ENCODE measurements at places on chromosomes 3 and 15.
A peak's percentile ranks its signal among the peaks of the same experiment; 100 is the strongest.

GRCh38 chr3:89506462-89507103 lies 399.2 kb downstream of the EPHA3 start:
- DNase-seq: no peak

DNA sequence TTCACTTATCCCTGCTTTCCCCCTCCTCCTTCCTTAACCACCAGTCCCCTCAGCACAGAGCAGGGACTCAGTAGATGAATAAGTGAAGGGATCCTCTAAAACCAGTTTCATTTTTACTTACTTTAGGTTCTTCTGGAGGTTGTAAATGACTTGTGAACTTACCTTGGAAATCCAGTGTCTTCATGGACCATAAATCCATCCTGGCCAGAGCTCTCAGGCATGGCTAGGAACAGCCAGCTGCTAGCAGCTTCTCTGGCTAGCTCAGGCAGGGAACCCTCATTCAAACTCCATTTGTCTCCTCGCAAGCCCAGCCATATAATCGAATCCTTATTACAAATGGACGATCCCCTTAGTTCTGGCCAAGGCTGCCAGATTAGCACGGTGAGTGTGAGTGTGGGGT lies 78.5 kb downstream of the LRTM1 start:
- DNase-seq: no peak

DNA sequence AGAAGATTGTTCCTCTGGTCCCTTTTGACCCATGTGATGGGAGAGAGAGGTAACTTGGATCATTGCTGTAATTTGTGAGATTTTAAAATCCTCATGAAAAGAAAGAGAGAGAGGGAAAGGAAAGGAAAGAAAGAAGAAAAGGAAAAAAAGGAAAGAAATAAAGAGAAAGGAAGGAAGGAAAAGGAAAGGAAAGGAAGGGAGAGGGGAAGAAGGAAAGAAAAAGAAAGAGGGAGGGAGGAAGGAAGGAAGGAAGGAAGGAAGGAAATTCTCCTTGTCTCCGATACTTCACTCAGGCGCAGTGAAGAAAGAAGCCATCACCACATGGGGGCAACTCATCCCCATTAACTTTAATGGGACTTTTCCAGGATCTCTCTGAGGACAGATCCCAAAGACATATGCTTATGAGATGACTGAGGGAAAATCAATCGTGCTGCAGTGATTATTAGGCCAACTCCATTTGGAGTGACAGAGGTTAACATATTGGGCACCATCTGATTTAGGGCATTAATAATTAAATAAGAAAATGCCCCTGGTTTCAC lies 123.0 kb downstream of the MEGF11 start:
- DNase-seq: no peak

DNA sequence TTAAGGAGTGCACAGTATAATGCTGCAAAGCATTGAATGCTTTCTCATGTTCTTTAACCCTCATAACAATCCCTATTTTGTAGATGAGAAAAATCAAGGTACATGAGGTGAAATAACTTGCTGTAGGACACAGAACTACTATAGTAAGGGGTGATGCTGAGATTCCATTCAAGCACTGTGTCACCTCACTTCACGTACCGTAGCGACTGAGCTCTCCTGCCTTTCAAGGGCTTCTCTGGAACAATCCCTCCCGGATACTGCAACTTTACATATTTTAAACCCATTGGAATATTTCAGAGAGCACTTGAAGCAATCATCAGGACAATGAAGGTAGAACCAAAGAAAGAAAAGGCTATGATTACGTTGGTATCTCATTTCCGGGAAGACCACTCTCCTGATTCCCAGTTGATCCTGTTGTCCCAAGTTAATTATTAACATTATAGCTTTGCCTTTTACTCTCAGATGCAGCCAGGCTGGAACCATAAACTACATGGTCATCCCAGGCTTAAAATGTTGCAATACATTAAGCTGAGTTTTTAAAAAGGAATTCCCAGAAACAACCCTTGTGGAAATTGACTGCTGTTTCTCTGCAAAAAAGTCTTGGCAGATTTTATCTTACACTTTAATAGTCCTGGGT lies 252.2 kb upstream of the IGF1R start:
- no peak for DNase-seq

- no peak for DNase-seq
Observed at GRCh38 chr3:59540696-59541095, 490.9 kb upstream of the CFAP20DC start.

- DNase-seq: no peak
Observed at GRCh38 chr15:29888646-29889045, 66.4 kb upstream of the TJP1 start.

- no peak for DNase-seq
Observed at GRCh38 chr3:12687948-12688347, 24.0 kb upstream of the RAF1 start.

DNA sequence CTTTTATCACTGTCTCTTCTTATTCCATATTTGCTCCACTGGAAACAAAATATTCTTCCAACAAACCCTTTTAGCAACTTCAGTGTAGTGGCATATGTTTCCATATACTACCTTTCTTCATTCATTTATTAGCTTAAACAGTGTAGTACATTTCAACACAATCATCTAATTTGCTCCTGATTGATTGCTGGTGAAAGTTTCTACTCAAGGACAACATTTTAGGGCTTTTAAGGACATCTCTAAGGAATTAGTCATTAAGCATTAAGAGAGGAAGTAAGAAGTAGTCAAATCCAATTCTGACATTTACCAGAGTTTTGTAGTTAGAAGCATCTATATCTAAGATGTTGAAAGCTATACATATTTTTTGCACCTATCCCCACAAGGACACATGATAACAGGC lies 55.8 kb downstream of the RSRC1 start:
- no peak for DNase-seq

DNA sequence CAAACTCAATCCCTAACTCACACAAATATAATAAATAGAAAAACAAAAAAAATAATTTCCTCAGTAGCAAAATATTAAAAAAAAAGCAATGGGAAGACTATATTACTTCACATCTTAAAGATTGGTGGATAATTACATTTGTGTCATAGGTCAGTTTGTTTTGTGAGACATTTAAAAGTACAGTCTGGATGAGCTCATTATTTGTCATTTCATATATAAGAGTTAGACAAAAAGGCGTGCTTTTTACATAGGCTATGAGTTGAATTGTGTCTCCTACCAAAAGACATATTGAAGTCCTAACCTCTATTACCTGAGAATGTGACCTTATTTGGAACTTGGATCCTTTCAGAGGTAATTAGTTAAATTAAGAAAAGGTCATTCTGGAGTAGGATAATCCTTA lies 710.1 kb upstream of the CBLB start:
- DNase-seq: no peak

- no peak for DNase-seq
Observed at GRCh38 chr3:24224666-24225384, 269.8 kb downstream of the THRB start.

DNA sequence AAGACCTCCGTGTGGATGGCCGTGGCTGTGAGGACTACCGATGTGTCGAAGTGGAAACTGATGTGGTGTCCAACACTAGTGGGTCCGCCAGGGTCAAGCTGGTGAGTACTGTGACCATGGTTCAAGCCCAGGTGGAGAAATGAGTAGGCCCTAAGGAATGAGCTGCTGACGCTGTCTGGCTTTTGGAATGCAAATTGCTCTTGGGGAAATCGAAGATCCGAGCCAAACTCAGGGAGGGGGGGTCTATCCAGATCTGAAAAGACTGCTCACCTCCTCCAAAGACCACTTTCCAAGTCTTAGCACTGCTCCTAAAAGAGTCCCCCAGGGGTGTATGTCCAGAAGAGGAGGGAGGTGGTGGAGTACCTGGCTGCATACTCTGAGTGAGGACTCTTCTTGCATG lies 13.1 kb downstream of the EXOSC7 start:
- DNase-seq: no peak

DNA sequence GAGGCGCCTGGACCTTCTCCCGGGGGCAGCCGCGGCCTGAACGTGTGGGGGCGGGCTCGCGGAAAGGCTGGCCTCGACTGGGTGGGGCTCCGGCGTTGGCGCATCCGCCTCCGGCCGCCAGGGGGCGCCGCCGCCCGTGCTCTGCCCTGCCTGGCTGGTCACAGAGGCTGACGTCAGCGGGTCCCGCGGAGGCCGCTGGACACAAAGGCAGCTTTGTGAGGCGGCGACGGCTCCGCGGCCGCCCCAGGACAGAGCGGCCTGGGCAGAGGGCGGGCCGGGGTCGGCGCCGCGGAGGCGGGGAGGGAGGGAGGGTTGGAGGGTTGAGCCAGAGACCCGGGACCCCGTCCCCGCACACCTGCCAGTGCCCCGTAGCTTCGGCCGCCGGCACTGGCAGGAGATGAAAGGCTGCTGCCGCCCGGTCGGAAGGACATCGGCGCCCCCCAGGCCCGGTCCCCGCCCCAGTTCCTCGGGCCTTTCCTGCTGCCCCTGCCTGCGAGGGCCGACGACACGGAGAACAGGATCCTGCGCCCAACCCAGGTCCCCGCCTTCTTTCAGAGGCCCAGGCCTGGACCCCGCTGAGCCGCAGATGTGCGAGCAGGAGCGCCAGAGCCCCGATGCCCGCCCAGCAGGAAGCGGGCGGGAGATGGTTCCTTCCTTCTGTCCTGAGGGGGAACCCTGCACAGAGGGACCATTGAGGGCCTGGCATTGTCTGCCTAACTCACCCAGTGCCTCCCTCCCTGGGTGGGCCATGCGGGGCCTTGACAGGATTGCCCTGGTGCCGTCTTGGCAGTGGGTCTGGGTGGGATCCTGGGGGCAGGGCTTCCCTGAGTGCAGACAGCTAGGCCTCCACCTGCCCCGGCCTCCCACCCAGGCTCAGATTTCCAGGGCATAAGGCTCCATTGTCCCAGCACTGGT lies 8.7 kb upstream of the SEMA3B start:
- DNase-seq: peak; percentile 96

GRCh38 chr3:129622933-129623332 lies 16.5 kb upstream of the PLXND1 start:
- DNase-seq: no peak

GRCh38 chr3:178518660-178519396 lies 17.4 kb upstream of the KCNMB2 start:
- DNase-seq: peak; percentile 14

GRCh38 chr3:77462951-77463350 lies 423.1 kb downstream of the ROBO2 start:
- DNase-seq: no peak

GRCh38 chr3:81477740-81478139 lies 283.7 kb downstream of the GBE1 start:
- DNase-seq: no peak

DNA sequence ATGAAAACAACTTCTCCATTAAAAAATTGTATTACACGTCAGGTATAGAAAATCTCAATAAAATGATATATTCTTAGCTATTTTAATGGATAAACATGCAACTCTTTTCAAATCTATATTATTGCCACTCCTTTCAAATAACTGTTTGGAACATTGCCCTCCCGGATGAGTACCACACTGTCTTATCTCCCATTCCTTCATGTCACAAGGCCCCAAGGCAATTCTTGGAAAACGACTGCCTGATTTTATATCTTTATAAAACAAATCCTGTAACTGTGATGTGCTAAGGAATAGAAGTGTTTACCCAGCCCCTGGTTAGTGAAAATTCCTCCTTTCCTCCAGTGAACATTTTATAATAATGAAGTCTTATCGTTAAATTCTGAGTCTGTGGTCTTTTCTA lies 6.2 kb upstream of the ZNF619 start:
- no peak for DNase-seq

GRCh38 chr3:22922317-22922716 lies 280.8 kb upstream of the UBE2E2 start:
- DNase-seq: no peak

GRCh38 chr3:14237457-14237856 lies 58.8 kb downstream of the LSM3 start:
- no peak for DNase-seq

DNA sequence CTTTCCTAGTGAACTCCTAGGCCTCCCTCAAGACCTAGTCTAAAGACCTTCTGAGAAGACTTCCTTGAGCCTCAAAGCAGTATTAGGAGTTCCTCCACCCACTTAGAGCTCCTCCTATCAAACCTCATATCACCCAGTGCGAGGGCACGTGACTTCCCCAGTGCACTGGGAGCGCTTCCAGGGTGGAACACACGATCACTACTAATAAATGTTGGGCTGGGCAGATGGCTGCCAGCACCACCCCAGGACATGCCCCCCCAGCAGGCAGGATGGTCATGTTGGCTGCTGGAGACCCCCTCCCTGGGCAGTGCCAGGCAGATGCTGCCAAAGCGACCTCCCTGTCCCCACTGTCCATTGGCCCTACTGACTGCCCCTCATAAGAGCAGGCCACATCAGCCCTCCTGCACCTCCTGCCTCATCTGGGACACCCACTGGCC lies 8.5 kb upstream of the PLXND1 start:
- DNase-seq: no peak

DNA sequence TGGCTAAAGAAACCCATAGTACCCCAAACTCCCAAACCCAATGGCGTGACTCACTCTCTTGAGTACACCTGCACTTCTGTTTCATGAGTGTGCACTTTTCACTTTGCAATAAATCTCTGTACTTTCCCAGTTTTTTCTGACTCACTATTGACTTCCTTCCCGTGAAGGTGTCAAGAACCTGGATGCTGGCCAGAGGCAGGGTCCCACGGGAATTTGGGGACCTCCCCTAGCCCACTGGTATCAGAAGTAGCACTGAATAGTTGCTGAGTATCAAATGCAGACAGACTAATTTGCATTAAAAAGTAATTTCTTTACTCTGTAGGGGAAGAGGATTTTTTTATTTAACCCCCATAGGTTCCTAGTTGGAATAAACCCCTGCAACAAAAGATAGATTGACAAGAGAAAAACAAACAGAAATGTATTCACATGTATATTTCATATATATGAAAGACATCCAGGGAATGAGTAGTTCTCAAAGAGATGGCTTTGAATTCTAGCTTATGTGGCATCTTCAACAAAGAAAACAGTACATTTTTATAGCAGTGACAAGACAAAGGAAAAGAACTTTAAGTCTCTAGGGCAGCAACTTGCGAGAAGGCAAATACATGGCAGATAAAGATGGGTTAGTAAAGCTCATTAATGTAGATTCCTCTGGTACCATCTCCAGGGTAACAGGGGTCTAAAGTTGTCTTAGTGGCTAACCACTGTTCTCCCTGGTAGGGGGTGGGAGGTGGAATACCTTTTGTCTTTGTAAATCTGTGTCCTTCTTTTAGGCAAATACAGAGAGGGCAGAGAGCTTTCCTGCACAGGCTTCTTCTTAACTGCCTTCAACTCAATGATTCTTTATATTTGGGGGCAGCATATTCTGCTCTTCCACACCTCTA lies 385.5 kb upstream of the PDZRN3 start:
- no peak for DNase-seq

DNA sequence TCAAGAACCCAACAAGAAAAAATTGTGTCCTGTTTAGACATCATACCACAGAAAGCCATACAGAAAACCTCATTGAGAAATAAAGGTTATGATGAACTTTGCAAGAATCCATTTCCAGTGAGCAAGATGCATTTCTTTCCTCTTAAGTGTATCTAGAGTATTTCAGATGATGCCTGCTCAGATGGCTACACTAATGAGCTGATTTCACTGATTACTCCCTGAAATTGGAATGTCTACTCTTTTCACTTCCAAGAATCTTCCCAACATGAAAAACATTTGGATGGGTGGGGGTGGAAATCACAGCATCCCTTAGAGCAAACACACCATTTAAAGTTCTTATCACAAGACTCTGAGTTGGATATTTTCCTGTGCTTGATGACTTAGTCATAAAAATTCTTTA lies 41.4 kb upstream of the IL12A start:
- DNase-seq: no peak

GRCh38 chr15:52440414-52440813 lies 88.3 kb downstream of the MYO5A start:
- DNase-seq: no peak

Data from Calu3 (cell line).